ENCODE measurements at places on chromosomes 5 and 9.

DNA sequence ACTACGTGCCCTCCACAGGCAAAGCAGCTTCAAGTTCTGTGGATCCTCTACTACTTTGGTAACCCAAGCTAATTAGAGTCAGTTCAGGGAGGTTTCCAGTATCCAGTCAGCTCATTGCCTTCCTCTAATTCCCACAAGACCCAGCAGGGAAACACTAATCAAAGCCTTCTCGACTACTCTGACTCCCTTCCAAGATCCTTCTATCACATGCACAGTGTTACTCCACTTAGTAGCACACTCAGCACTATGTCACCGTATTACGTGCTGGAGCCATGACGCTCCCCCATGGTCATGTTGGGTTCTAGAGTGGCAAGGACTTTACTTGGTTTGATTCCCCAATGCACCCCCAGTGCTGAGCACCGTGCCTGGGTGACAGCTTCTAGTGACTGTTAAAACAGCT lies 53.0 kb downstream of the DCP2 start:
- DNase-seq, result no peak

GRCh38 chr9:266228-266627 lies 51.6 kb downstream of the DOCK8 start:
- DNase-seq, result no peak

DNA sequence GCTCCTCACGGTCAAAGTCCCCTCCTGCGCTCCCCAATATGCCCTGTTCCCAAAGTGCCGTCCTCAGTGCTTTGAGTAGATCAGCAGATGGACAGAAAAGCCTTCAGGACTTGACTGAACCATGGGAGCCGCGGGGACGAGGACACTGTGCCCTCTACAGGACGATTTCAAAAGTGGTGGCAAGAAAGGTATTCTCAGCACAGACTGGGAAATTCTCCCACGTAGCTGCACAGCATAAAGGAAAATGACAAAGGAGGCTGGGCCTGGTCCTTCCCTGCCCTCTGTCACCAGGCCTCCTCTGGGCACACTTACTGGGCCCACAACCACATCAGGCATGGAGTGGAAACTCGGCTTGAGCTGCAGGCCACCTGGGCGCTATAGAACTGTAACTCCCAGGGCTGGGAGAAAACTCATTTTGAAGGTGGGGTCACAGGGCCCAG lies 16.7 kb upstream of the MTMR12 start:
- peak; percentile 84 for DNase-seq

- no peak for DNase-seq
These were observed 8.6 kb downstream of the STC2 start for GRCh38 chr5:173319646-173320045.

- no peak for DNase-seq
These were observed 53.9 kb upstream of the HMHB1 start for GRCh38 chr5:143758015-143758414.

- no peak for DNase-seq
These were observed 628.8 kb upstream of the RGMB start for GRCh38 chr5:98144710-98145109.

DNA sequence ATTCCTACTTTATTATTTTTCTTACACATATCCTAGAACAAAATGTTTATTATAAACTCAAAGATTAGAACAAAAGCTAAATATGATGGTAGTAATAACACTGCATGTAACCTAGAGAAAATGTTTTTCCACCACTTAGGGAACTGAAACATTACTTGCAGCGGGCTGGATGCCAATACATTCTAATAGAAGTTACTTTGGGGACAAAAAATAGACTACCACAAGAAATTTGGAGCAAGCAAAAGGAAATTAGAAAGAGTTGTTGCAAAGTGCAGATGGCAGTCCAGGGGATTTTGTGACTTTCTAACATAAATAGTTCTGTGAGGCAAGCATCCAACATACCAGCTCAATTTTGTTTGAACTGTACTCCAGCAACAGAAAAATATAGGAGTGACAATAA lies 255.3 kb upstream of the GRIN3A start:
- DNase-seq, result no peak

DNA sequence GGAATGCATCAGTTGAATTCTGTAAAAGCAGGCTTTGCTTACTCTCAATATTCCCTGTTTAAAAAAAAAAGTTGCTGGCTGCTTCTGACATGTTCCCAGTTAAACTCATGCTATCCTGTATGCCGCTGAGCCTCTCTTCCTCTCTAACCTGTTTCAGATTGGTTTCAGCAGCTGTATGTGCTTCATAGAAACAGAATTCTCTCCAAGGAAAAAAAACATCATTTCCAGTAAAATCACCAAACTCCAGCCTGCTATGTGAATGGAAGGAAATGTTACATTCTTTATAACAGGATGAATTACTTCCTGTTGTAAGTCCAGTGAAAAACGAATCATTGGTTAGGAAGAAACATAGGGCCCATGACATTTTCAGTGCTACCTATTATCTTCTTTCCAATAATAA lies 25.7 kb upstream of the KCNV2 start:
- no peak for DNase-seq

Data from H7 (cell line).